Activated T-cell treated with anti-CD3 and anti-CD28 coated beads for 4 hours (primary cell): ENCODE measurements at places on chromosomes 4 and X.

GRCh38 chr4:20253283-20253734 is 1.6 kb downstream of the SLIT2 start:
- no peak for DNase-seq

GRCh38 chrX:80648023-80648422 is 161.7 kb downstream of the BRWD3 start:
- DNase-seq: no peak

DNA sequence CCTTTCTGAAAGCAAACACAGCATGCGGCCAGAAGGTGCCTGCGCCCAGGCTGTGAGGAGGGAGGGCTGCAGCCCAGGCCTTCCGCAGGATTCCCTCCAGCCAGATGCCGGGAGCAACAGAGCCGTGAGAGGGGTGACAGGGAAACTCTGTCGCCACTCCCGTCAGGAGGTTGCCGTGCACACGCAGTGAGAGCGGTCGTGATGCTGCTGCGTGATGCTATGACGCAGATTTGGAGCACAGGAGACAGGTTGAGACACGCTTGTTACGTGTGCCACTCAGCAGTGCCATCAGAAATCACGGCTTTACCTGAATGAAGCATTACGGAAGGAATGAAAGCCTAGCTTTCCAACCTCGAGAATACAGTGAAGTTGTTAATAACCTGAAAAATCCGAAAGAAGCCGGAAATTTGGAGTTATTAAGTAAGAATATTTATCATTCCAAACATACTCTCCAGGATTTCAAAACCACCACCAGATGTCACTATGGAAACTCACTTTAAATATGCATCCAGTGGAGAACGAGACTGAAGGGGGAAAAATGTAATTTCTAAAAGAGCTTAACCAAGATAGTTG is 54.4 kb downstream of the FAT1 start:
- no peak for DNase-seq

DNA sequence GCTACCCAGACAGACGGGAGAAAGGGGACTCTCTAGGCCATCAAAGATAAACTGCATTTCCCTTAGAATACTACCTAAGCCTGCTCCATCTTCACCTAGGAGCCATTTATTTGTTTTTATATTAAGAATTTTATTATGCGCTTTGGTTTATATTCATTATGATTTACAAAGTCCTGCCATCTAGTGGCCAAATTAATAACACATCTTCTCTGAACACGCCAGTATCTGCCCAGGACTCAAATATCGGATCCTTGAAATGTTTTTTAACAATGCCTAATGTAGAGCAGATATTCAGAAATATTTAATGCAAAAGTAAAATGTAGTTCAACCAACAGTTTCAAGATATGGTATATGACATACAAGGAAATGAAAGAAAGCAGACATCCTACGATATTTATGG is 20.8 kb upstream of the PRPS2 start:
- DNase-seq: no peak

DNA sequence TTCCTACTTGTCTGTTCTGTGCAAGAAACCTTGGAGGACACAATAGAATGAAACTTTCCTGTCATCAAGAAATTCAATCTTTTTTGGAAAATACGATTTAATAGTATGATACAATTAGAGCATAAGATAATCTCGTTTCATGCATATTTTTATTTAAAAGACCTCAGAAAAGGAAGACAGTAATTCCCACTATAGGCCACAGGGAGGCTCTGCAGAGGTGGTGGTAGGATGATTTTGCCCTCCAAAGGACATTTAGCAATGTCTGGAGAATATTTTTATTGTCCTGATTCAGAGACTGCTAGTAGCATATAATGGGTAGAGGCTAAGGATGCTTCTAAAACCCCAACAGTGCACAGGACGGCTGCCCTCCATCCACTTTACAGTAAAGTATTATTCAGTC is 68.7 kb downstream of the PAK3 start:
- DNase-seq: no peak

DNA sequence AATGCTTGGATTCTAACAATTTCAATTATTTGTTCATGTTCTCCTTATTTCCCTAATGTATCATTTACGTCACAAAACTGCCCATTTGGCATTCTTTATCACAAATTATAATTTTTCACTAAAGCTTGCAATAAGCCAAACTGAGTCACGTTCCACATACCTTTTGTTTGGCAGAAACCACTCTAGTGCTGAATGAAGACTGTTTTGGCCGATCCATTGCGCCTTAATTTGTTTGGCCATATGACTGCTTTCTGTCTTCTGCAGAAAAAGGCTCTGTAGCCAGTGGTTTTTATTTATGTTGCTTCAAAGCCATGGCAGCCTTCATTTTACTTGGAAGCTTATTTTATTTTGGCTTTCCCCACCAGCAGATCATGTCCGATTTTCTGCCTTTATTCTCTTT is 184.4 kb upstream of the HAND2 start:
- no peak for DNase-seq

GRCh38 chrX:114611018-114611619 is 27.2 kb downstream of the HTR2C start:
- DNase-seq: no peak

GRCh38 chr4:148778980-148779675 is 336.9 kb upstream of the NR3C2 start:
- DNase-seq: no peak

DNA sequence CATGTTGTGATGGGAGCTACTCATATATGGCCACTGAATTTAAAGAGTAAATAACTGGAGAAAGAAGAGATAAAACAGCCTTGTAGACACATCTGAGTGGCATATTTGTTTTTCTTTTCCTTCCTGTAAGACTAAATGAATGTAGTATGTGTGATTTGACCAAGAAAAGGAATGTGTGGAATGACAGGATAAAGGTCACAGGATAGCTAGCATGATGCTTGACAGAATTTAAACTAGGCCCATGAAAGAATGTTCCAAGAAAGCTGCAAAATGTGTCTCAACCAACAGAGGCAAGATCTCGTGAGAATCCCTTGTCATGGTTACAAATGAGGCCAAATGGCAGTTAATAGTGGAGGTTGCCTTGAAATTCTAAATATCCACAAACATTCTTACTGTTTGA is 137.0 kb downstream of the KCNIP4 start:
- DNase-seq: no peak

- no peak for DNase-seq
These were observed 390.1 kb downstream of the ANKRD50 start for GRCh38 chr4:124322234-124323065.
